Fibroblast of villous mesenchyme (primary cell): ENCODE measurements at places on chromosomes 12 and 14. TPM values are rescaled to one million over a fixed set of nuclear protein-coding genes. Genes with fewer than 3 reads are reported as not detected.
A peak's percentile ranks its signal among the peaks of the same experiment; 100 is the strongest.

GRCh38 chr12:26488351-26488750 is 293.0 kb downstream of the SSPN start:
- no peak for DNase-seq

- peak; percentile 3 for DNase-seq
Observed at GRCh38 chr12:84069699-84070098, 842.9 kb downstream of the SLC6A15 start.

Gene DCP1B
- 9.3 and 17.7 TPM in 2 replicates for total RNA-seq

DNA sequence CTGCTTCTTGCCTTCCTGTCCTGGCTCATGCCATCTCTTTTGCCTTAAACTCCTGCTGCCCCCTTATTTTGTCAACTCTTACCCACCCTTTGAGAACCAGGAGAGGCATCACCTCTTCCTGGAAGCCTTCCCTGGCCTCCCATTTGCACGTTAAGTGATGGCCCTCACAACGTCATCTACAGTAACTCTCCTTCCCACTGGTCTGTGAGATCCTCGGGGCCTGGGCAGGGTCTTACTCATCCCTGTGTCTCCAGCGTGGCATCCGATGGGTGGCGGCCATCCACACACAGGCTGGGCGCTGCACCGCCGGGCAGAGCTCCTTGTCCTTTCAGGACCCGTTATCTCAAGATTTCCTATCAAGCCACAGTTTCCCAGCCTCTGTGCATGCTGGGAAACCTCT is 16.8 kb upstream of the CACNA2D4 start:
- DNase-seq, result no peak

Gene RD3L
- not detected in 2 replicates for total RNA-seq

DNA sequence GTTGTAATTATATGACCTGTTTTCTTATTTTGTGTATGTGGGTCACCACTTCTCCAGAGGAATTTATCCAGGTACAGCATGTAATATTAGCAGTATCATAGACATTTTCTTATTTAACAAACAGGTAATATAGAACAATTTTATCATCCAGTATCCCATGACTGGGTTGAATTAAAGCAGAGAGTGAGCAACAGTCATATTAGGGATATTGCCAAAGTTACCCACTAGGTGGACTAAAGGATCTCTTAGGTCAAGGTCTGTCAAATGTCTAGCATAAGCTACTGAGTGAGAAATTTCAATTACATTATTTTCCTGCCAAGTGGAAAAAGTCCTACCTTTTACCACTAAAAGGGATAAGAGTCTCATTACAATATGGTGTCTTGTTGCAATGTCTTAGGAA is 62.1 kb upstream of the TRIM9 start:
- DNase-seq, result peak; percentile 20

DNA sequence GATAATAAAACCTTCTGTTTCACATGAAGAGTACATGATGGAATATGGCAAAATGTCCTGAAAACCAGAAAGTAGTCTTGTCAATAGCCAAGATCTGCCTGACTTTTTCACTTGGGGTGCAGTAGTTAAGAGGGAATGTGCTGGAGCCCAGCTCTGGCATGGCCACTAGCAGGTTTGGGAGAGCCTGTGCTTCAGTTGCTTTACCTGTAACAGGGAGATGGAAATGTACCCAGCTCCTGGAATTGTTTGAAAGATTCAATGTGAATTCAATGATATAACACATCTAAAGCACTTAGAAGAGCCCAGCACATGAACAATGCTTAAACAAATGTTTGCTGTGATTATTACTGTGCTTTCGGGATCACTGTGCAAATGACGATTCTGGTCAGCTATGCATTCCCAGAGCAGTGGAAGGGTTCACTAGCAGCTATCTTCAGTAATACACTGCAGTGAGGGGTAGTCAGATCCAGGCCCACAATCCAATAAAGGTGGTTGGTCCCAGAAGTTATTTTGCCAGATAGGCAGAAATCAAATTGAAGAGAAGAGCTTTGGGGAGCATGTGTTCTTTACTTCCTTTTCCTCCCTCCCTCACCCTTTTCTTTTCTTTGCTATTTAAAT is 224.9 kb downstream of the APAF1 start:
- DNase-seq, result no peak

Gene GALNT9
- not detected in 2 replicates for total RNA-seq

DNA sequence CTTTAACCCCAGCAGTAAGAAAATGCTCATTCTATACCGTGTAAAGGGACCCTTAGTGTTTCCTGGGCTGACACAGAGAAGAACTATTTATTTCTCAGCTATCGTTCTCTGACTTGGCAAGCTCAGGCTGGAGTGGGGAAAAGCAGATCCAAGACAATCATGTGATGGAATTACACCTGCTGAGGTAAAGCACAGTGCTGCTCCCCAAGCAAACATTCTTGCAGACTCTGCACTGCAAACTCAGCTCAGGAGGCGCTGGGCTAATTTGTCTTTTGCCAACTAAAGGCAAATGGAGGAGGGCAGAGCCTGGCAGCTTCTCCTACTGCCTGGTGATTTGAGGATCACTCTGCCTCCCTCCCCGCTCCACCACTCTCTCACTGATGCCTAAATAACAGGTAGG is 57.8 kb upstream of the FUT8 start:
- DNase-seq, result no peak

Gene SYNE2
- 13.4 and 15.8 TPM in 2 replicates for total RNA-seq

DNA sequence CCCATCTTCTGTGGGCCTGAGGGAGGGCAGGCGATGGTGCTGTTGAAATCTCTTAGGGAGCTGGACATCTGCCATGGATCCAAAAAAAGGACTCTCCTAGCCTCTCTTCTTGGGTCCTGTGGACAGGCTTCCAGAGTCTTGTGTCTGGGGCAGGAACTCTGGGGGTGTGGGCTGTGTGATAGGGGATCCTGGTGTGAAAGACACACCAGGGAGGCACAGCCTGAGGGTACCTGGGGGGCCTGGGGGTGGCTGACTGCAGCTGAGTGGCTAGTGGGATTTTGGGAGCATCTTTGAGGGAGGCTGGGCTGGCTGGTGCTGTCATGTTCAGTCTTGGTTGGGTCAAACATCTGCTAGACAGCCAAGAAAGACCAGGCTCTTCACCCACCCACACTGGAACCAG is 1.8 kb upstream of the KRT83 start:
- no peak for DNase-seq

GRCh38 chr14:70005281-70005805 is 126.1 kb downstream of the SMOC1 start:
- no peak for DNase-seq

Gene TAS2R43
- 3.5 and 4.5 TPM in 2 replicates for total RNA-seq

DNA sequence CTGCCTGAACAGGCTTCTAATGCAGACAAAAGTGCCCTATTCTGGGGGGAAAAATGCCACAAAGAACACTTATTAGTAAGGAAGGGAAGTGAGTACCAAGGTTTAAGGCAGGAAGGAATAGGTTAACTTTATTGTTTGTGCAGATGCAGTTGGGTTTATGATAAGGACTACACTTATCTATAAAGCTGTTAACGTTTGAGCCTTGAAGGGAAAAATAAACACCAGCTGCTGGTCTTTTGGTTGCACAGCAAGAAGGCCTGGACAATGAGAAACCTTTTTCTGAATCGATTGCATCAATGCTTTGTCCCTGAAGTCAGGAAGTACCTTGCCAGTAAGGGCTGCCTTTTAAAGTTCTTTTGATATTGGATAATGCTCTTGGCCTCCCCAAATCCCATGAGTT is 407.8 kb downstream of the ATP23 start:
- peak; percentile 86 for DNase-seq

DNA sequence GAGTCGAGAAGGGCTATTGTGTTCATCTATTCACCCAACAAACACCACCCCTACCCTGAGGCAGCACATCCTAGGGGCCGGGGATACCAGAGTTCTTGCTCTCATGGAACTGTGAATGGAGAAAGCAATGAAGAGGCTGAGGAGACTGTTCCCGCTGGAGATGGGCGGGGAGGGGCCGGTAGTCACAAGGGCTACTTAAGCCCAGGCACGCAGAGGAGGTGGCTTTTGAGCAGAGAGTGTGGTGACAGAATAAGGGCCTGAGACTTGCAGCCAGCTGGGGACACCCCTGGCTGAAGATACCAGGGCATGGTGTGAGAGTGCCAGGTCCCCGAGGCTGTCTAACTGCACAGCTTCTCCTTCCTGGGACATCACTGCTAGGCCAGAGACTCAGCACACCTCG is 114.1 kb upstream of the EVL start:
- no peak for DNase-seq

Gene GALNT8
- under 0.01 TPM in 2 replicates for total RNA-seq

DNA sequence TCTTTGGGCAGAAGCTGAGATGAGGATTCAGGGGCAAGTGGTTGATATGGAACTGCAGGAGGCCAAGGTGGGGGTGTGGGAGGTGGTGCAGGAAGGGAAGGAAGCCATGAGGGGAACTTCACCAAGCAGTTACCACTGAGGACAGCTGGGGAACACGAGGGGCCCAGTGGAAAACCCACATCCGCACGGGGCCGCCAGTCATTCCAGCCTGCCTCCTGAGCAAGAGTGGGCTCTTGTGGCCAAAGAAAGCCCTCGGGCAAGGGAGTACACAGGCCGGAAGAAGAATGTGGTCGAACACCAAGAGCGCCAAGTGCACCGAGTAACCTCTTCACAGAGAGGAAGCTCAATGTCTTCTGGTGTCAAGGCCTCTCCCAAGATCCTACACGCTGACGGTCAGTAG is 252.2 kb upstream of the FOXN3 start:
- no peak for DNase-seq

GRCh38 chr14:65084554-65085505 is 17.5 kb downstream of the MAX start:
- DNase-seq, result no peak

DNA sequence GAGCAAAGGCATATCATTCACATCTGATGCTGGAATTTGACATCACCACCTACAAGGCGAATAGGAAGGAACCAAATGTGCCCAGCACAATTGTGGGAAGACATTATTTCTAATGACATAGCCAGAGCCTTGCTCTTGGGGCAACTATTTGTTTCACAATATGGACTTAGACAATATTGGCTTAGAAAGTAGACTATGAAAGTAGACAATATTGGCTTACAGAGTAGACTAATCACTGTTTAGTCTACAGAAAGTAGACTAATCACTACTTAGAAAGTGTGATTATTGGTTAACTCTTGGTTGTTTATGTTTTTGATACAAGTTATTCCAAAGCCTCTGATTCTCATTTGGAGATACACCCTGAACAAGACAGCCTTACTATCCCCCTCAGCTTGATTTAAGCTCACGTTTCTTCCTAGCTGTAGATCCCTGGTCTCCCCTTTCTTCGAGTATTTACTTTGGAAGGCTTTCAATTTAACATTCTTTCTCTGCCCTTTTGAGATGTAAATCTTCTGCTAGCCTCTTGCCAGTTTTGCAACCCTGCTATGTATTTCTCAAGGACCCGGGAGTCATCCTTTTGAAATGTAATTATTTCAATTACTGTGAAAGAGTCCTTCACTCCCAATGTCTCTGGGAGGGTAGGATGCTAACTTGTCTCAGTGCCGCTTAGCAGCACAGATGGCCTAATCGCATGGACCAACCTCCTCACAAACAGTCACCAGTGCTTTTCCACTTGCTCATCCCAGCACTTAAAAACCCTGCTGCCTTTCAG is 843.2 kb downstream of the GALC start:
- DNase-seq, result peak; percentile 81

- DNase-seq, result no peak
Observed at GRCh38 chr14:30875788-30876053, 1.4 kb downstream of the COCH start.

- DNase-seq, result peak; percentile 57
Observed at GRCh38 chr12:119693511-119693910, 25.6 kb downstream of the PRKAB1 start.

Gene KRT83
- not detected in 2 replicates for total RNA-seq

DNA sequence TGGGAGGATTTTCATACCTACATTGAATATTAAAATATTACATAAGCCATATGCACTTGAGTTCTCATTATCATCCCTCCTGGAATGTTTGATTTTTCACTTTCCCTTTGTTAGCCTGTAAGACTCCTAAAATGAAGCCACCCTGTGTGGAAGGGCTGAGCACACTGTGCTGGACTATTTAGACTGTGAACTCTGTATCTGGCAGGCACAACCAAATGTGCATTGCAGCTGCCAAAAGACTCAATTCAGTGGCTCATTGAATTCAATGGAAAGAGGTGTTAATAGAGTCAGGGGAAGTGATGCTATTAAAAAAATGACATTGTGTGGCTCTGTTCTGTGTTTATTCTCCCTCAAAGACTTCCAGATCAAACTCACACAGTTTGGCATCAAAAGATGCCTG is 111.1 kb downstream of the SMOC1 start:
- DNase-seq, result no peak

DNA sequence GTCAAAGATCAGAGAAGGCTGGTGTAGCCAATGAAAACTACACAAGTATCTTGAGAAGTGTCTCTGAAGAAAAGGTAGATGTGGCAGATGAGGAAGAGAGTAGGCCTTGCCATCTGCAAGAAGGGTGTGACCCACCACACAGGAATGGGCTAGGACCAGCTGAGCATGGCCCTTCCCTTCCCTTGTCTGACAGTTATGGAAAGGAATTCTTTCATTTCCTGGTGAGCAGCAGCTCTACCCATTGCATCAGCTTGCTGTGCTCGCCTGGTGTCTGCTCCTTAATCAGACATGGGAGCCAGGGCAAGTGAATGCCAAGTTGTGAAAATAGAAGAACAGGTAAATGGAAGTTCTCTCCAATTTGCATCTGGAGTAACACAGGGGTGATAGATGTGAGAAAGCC is 145.2 kb upstream of the KRR1 start:
- peak; percentile 36 for DNase-seq

Gene ARHGEF40
- 39.6 and 45.3 TPM in 2 replicates for total RNA-seq

- peak; percentile 81 for DNase-seq
Observed at GRCh38 chr14:59377991-59378601, 87.1 kb downstream of the GPR135 start.

GRCh38 chr12:71954861-71955260 is 16.2 kb downstream of the TPH2 start:
- no peak for DNase-seq

Gene SLC2A13
- total RNA-seq, result 16.4 and 18.7 TPM in 2 replicates

DNA sequence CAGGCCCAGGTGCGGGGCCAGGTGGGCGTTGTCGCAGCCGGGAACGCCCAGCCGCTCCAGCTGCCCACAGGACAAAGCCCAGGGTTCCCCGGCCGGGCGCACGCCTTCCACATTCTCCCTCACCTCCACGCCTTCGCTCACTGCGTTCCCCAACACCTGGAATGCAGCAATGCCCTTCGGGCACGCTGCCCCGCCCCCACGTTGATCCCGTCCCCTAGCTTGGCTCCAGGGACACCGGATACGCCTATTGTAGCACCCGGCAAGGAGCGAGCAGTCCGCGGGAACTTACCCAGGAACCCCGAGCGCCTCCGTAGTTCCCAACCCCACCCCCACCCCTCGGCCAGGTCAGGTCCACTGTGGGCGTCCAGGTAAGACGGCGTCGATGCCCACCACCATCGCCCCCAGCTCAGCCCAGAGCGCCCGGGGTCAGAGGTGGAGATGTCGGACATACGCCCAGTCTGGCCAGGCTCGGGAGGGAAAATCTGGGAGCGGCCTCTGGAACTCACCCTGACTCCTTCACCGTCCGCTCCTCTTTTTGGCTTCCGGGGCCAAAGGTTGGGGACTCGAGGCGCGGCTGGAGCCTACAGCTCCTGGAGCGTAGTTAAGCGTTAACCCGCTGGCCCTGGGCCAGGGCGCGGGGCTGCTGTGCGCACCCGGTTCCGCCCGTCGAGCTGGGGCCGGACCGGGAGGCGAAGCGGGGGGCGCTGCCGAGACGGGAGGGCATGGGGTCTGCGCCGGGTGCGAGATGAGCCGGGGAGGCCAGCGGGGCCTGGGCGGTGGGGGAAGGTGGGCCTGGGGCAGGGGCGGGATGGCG is 594 bp upstream of the CEP170B start:
- no peak for DNase-seq

GRCh38 chr12:124406043-124406442 is 111.2 kb downstream of the RFLNA start:
- no peak for DNase-seq

Gene ERBB3
- 0.32 and 1.7 TPM in 2 replicates for total RNA-seq
